ENCODE measurements at places on chromosomes 5 and 9.

GRCh38 chr5:168415971-168416370, 70.3 kb upstream of the RARS1 start:
- DNase-seq, result no peak

DNA sequence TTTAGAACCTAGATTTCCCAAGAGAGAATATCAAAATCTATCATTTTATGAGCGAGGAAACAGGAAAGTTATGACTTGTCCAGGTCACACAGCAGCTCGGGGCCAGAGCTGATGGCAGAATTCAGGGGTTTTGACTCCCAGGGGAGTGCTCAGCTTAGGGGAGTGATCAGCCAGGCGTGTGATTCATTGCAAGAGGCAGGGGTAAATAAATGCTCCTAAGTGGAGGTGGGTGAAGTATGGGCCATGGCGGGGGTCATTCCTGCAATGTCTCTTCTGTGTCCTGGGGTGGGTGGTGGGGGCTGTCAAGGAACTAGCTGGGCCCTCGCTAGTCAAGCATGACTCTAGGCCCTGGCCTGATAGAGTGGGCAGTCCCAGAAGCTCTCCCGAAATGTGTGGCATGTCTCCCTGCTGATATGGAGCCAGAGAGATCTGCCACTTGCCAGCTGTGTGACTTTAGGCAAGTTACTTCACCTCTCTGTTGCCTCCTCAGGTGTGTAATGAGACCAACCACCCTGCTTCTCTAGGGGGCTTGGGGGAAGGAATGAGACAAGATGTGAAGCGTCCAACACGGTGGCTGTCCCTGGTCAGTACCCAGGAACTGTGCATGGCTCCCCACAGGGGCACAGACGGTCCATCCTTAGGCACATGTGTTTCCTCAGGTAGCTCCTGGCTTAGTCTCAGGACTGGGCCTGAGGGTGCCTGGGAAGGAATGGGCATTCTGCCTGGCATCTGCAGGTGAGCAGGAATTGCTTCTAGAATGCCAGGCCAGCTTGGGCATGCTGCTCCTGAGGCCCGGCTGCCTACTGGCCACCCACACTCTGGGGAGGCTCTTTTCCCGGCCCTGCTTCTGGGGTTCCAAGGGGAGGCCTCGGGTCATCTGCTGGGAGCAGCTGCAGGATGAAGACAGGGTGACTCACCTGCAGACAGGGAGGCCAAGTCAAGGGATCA, 36.5 kb upstream of the SH3PXD2B start:
- no peak for DNase-seq

DNA sequence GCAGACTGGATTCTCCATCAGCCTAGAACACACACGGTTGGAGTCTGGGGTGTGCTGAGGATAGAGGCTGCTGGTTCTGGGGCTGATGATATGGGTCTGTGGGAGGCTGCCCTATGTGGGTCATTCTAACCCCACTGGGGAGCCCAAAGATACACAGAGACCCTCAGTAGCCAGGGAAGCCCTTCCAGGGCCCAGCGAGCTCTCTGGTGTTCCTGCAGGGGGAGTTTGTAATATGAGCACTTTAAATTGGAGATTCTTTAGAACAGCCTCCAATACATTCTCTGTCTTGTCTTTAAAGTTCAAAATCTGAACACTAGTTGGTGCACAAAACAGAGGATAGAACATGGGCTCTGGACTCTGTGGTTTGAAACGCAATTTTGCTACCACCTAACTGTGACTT, 2.4 kb downstream of the ACTL7A start:
- no peak for DNase-seq

DNA sequence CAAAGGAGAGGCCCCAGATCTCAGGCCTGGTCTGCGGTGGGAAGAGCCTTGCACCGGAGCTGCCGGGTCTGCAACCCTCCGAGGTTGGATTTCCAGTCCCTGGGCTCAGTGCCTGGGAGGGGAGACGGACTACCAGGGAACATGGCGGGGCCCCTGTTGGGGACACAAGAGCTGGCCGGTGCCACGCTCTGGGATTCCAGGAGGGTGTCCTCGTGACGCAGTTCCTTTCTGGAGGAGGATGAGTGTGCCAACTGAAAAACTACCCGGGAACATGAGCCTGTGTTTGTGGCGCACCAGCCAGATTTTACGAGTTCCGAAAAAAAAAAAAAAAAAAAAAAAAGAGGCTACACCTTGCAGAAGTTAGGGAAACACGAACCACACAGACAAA, 9.0 kb downstream of the NRARP start:
- DNase-seq, result no peak

Measured in CD4-positive, alpha-beta T cell treated with Interleukin-6 at 100 ng/mL for 8 hours (primary cell).